ENCODE measurements at places on chromosomes 6 and 20.

- no peak for DNase-seq
These were observed 608.9 kb downstream of the MAFB start for GRCh38 chr20:40080041-40080652.

DNA sequence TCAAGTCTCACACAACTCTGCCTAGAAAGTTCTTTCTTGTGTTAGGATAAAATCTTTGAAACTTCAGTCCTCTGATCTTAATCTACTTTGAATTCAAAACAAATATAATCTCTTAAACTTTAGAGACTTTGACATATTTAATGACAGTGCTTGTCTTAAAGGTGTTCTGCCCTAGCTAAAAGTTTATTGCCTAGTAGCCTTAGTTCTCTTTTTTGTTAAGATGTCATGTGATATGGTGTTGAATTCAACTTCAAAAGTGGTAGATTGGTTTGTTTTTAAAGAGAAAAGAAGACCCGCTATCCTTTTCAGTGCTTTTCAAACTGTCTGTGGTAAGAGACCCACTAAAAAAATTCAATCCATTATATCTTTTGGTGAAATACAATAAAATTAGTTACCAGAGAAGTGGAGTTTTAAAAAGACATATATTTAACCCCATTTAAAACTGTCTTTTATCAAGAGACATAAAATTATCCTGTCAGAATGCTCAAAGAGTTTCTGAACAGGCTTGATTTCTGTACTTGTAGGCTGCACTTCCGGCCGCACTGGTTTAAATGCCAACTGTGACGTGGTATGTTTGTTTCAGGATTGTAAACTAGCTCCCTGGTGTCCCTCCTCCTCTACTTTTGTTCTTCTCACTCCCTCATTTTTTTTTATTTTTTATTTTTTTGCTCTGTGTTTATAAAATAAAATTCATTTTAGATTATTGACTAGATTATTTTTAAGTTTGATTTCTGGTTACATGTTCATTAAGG is 76.5 kb downstream of the QKI start:
- no peak for DNase-seq

GRCh38 chr6:16482702-16483314 is 244.4 kb downstream of the GMPR start:
- DNase-seq, result no peak

- DNase-seq, result no peak
These were observed 68.7 kb downstream of the FILIP1 start for GRCh38 chr6:75424618-75425548.

- DNase-seq, result no peak
These were observed 483.8 kb upstream of the FLRT3 start for GRCh38 chr20:14821251-14821650.

DNA sequence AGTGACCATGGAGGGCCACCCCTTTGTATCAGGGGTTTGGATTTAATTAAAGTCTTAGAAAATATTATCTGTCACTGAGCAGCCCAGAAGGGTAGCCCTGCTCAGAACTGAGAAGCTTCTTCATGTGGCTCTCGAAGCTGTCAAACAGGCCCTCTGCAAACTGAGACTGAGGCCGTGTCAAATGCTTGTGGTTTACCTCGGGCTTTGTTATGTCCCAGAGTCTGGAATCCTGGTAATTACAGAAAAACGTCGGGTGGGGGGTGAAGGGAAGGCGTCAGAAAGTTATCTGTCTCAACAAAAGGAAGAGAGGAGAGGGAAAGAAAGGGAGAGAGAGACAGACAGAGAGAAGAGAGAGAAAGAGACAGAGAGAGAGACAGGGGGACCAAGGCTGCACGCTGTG is 200.8 kb downstream of the BMP7 start:
- DNase-seq, result no peak

DNA sequence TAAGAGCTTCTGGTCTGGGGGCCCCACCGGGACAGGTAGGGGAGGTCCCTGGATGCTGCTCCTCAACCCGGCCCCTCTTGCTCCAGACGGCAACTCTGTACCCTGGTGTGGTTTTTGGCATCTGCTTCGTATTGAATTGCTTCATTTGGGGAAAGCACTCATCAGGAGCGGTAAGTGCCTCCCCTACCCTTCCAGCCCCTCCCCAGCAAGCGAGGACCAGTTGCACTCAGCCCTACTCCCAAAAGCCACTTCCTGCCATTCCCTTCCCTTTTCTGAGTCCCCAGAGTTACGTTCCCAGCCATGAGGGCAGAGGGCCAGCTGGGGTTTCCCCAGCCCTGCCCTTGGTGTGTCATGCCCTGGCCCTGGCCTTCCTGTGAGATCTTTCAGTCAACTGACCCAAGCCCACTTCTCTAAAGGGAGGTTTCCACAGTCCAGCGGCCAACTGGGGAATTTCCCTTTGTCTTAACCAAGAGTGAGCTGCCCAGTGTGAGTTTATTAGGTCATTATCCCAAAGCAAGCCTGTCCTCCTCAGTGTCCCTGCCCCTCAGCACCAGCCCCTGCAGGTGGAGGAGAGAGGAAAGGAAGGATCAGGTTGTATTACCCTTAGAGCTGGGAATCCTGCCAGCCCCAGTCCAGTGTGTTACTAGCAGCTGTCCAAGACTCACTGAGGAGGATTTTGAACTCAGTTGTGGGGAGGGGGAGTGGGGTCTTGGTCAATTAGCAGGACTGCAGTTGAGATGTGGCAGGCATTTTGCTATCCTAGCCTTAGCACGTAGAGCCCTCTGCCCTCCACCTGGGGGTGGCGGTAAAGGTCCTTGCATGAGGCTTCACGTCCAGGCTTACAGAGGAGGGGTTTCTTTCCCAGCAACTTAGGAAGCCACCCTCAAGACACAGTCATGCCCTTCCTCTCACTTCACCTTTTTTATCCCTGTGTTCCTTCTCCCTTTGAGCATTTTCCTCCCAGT is 45.8 kb downstream of the TM9SF4 start:
- peak; percentile 98 for DNase-seq

GRCh38 chr20:21235484-21236445 is 67.4 kb upstream of the XRN2 start:
- DNase-seq, result peak; percentile 78

DNA sequence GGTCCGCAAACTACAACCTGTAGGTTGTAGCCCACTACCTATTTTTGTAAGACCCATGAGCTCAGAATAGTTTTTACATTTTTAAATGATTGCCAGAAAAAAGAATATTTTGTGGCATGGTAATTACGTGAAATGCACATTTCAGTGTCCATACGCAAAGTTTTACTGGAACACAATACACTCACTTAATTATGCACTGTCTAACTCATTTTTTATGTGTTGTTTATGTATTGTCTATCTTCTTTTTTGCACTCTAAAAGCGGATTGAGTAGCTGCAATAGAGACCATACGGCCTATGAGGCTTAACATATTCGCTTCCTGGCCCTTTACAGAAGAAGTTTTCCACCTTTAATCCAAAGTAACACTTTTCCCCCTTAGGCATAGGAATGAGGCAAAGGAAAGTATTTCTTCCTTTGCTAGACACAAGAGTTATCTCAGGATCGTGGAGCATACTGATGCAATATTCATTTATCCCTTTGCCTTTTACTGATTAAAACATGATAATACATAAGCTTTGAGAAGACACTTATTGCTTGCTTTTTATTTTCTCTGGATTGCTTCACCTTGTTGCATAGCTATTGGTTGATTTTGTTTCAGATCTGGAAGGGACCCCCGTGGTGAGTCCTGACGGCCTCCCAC is 69.8 kb downstream of the FNDC1 start:
- DNase-seq, result no peak

GRCh38 chr6:104956731-104957294 is at the start of gene LIN28B:
TSS of gene LIN28B (plus strand) at chr6:104957107. CDS start at chr6:104957251, 144 bp downstream.
- no peak for DNase-seq

GRCh38 chr20:52049001-52049731 is 142.4 kb downstream of the ZFP64 start:
- DNase-seq, result no peak

DNA sequence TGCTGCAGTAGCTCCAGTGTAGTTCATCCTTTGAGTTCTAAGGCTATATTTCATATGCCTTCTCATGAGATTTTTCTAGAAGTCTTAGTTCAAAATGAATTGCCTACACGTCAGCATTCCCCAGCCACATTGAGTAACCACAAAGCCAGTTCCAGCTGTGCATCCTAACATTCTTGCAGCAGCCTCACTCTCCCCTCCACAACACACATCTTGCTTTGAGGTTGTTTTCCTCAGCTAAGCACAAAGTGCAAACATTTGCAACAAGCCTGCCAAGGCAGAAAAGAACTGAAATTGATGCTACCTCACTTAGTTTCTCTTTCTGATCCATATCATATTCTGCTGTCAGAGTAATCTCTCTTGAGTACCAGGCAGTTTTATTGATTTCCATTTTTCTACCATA is 160.7 kb upstream of the KCNQ5 start:
- no peak for DNase-seq

GRCh38 chr20:44448753-44449546 is 26.7 kb upstream of the TTPAL start:
- peak; percentile 38 for DNase-seq

GRCh38 chr6:48996461-48997119 is 466.5 kb downstream of the MMUT start:
- DNase-seq, result no peak

DNA sequence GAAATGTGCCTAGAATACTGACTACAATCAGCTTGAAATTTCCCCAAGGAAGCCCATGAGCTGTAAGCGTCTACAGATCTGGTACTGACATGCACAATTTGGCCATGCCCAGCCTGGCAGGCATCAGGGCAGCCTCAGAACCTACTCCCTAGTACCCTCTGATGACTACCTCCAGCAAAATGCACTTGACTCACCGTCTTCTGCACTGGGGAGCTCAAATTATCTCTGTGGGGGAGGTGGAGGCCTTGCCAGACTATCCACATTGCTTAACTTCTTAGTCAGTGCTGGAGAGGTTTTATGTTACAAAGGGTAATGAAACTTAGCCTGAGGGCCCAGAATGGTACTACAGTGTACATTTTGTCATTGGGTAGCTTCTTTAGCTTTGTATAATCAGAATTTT is 126.0 kb upstream of the ADGRF1 start:
- peak; percentile 82 for DNase-seq

- peak; percentile 86 for DNase-seq
These were observed 94.8 kb upstream of the PHACTR1 start for GRCh38 chr6:12621754-12622153.

DNA sequence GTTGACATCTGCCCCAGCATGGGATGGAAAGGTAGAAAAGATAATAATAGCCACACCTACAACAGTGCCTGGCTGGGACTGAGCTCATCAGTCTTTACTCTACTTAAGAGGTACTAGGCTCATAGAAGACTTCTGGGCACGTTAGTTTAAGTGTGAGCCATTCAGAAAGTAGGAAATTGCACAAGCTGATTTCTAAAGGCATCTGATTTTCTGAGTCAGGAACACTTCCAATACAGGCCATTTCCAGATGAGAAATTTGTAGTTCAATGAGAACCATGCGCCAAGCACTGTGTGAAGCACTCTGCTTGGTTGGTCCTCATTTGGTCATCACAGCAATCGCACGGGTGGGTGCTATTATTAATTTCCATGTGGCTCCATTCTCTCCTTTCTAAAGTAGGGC is 42.3 kb downstream of the MOCS1 start:
- DNase-seq, result no peak

DNA sequence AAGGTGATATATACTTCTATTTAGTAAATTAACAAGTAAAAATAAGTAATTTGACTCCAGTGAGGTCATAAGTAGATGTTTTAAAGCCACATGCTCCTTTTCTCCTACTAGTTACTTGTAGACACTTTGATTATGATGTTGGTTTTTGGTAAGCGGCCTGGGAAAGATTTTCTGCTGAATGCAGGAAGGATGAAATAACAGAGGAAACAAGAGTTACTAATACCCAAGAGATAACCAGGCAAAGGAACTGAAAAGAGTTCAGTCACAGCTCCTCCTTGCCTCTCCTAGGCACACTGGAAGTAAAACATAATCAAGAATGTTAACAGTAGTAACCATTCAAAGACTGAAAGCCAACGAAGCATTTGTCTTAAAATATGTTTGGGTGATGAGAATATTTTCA is 203.3 kb downstream of the RNGTT start:
- DNase-seq, result no peak

GRCh38 chr6:11772109-11772825 is 6.3 kb downstream of the ADTRP start:
- DNase-seq, result peak; percentile 48

DNA sequence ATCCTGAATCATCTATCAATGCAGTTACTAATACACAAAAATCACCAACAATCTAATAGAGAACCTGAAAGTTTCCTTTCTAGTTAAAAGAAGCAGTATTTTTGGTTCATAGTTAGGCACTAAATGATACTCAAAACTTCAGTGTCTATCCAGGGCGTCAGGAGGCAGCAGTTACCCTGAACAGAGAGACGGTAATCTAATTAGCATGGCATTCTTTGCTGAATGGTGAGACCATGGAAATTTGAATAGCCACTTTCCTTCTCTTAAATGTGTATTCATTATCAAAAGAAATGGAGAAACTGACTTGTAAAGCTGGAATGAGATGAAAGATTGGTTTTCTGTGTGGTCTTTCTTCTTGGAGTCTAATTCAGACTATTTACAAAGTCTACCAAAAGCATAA is 146.6 kb upstream of the BMP5 start:
- DNase-seq, result no peak

- no peak for DNase-seq
These were observed 48.2 kb downstream of the PLG start for GRCh38 chr6:160750276-160750689.

- DNase-seq, result no peak
These were observed 38.9 kb upstream of the POLR1H start for GRCh38 chr6:30022189-30022588.

DNA sequence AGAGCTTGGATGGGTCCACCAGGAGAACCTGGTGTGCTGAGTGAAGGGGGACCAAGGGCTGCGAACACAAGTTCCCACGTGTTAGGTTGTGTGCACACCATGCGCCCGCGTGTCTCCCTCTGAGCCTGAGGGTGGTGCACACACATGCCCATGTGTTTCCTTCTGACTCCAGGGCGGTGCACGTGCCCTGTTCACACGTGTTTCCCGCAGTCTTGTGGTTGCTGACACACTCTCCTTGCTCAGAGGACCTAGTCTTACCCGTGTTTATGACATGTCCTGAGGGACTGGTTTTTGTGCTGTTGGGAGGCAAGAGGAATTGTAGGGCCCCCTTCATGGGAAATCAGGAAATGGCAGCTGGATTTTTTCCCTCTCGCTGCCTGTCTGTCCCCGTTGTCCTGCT is 36.3 kb upstream of the PCMTD2 start:
- DNase-seq, result no peak

- DNase-seq, result peak; percentile 62
These were observed 499 bp downstream of the TTI1 start for GRCh38 chr20:38032585-38033329.

- no peak for DNase-seq
These were observed 23.6 kb upstream of the EDN1 start for GRCh38 chr6:12266571-12266970.

- DNase-seq, result peak; percentile 25
These were observed 97.5 kb downstream of the MAFB start for GRCh38 chr20:40591536-40591935.

GRCh38 chr6:150291968-150292710 is 76.7 kb upstream of the IYD start:
- no peak for DNase-seq

GRCh38 chr20:42603655-42604054 is 586.1 kb downstream of the PTPRT start:
- no peak for DNase-seq

DNA sequence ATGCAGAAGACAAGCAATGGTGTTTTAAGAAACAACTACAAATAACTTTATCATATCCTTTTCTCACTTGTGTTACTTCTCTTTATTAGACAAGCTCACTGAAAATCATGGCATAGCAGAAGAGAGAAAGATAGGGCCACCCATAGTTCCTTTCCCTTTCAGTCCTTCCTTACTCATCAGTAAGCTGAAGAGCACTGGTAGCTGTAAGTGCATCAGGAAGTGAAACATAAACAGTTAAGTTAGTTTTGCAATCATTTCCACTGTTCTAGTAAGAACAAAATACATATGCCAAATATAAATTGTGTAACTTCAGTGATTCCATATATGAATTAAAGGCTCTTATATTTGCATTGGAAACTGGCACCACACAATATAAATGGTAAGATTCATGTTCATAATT is 220.1 kb downstream of the HACE1 start:
- peak; percentile 84 for DNase-seq
